Left ventricle myocardium superior (tissue), 1 donor: ENCODE measurements at places on chromosomes 4 and X. TPM values are rescaled to one million over a fixed set of nuclear protein-coding genes. Genes with fewer than 3 reads are reported as not detected.

- DNase-seq: no peak
Observed at GRCh38 chr4:2472187-2472586, 3.3 kb downstream of the RNF4 start.

The CXXC4 gene
- total RNA-seq: 5.0 TPM

GRCh38 chrX:35115205-35115604, 172.6 kb downstream of the FAM47B start:
- no peak for DNase-seq

DNA sequence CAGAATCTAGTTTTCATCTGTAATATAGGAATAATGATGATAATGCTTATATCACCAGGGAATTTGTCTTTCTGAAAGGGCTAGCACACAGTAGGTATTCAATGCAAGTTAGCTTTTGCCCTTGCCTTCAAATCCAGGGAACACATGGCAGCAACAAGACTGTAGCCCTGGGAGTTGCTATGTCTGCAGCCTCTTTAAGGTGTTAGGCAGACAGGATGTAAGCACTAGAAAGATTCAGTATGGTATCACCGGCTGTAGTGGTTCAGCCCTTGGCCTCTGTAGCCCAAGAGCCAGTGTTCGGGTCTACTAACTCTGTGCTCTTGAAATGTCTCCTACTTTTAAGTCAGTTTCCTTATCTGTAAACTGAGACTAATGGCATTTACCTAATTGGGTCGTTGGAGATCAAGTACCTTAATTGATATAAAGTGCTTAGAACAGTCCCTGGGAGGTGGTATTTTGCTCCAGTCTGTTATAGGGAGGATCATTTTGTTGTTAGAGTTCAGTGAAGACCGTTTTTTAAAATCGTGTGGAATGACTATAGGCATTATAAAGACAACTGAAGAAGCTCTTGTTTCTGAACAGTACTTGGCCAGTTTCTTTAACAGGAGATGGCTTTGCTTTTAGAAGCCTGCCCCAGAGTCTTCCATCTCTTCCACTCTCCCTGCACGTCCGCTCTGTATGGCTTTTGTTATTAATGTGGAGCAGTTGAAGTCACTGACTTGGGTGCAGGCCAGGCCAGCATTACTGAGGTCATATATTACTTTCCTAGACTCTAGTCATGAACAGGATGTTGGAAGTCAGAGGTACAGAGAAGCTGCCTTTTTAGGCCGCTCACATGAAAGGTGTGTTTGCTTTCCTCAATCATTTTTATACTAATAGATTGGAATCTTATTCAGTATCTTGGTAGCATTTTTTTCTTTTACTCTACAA, 44.8 kb downstream of the GAB1 start:
- peak; percentile 90 for DNase-seq

DNA sequence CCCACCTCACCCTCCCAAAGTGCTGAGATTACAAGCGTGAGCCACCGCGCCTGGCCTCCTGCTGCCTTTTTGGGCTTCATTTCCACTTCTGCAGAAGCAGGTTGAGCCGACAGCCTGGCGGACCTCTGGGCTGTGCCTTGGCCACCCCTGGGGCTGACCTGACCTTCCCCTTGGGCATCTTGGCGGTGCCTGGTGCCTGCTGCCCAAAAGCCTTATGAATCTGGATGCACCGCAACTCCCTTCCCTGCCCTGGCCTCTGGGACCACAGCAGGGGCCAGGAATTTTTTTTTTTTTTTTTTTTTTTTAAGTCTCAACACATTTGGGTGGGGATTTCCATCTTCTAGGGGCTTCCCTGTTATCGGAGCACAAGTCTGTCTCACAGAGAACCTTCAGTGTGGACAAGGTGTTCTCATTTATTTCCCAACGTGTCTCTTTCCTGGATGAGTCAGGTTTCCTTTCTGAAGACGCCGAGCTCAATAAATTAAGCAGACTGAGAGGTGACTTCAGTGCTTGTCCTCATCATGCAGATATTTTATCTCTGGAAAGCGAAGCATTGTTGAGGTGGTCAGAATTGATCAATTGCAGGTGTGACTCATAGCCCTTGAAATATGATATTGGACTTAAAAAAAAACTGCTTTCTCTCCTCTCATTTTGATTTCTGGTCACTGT, 79.7 kb downstream of the SHROOM2 start:
- DNase-seq: no peak

The PCDH11X gene
- not detected for total RNA-seq

DNA sequence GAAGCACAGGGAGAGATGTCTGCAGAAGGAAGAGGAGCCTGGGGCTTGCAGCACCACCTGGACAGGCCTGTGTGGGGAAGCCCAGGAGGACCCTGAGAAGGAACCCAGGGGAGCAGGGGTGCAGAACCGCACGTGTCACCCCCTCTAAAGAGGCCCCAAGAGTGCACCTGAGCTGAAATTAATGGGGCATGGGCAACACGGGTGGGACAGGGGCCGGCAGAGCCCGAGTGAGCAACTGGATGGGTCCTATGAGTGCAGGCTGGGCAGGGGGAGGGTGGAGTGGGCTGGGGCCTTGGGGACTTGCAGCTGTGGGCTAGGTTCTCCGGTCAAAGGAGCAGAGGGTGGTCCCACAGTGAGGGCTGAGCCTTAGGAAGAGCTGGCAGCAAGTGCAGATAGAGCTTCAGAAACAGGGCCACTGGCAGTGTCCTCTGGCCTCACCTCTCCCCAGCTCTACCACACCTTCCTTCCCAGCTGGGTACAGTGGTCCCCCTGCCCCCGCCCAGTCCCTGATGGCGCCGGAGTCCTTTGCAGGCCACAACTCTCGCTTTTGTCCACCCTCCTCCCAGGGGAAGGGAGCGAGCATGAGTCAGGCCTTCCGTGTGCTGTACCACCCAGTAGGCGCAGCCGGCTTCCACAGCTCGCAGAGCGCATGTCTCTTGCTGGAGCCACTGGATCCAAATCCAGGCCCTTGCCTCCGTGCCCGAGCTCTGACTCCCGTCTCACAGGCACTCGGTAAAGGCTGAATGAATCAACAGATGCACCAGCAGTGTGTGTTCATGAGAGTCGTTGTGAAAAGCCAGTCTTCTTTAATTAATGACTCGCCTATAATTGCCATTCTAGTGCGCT, 131.6 kb downstream of the HMX1 start:
- no peak for DNase-seq

DNA sequence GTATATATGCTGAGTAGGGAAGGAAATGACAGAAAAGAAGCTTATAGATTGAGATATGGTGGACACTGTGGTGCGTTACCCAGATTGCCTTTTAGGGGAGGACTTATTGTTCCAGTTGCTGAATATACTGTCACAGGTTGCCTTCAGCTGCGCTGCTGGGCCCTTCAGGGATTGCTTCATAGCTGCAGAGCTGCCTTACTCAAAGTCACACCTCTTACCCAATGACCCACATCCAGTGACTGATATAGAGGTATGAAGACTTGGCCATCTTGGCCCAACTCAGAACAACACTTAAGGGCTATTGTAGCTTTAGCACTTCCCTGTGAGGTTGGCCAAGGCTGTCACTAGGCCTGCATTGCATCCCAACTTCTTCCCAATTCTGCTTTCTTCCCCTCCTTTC, 63.4 kb upstream of the TMEM164 start:
- no peak for DNase-seq

GRCh38 chr4:88382621-88383020, 4.0 kb downstream of the HERC6 start:
- DNase-seq: no peak

GRCh38 chr4:1695913-1696312, 11.8 kb upstream of the FAM53A start:
- no peak for DNase-seq

DNA sequence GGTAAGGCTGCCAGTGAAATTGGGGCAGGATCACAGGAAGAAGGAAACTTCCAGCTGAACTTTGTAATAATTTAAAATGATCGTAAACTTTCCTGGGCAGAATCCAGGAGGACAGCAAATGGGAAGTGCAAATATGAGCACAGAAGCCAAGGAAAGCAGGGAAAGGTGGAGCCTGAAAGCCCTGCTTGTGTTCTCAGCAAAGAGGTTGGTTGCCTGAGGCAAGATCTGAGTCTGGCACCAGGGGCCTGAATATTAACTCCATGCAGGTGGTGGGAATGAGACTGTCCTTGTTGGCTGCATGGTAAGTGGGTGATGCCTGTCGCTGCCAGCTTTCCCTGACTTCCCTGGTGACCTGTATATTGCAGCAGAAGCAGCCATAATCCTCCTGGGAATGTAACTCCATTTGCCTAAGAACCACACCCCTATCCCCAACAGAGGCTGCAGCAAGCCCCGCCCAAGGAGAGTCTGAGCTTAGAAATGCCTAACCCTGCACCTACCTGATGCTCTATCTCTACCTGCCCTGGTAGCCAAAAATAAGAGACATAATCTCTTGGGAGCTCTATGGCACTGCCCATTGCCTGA, 132.0 kb upstream of the HDX start:
- no peak for DNase-seq

DNA sequence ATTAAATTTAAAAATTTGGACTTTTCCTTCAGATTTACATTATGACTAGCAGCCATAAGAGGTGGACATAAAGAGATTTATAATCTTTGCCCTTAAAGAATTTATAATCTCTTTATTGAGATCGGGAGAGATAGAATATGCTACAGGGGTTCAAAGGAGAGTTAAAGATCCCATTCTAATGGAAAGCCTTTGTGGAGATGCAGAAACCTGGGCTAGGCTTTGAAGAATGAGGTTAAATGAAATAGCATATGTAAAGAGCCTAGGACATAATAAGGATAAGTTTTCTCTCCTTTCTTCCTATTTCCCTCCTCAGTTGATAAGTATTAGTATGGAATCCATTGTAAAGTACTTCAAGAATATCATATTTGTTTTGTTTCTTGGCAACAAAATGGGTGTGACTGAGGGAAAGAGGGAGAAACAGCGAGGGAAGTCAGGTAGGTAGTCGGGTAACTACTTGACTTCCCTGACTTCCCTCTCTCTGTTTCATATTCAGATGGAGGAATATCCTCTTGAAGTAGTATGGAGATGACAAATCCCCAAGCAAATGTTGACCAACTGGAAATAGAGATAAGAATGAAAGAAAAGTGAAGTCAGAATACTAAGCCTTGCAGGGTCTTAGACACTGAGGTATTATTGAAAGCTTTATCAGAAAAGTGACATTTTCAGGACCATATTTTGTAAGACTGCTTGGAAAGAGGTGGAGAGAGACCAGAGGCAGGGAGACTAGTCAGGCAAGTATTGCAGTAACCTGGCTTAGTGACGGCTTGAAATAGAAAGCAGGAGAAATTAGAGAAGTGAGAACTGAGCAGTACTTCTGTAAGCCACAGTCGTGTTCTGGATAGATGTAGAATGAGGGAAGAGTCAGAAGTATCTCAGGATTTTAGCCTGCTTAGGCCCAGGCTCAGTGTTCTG, 82.9 kb downstream of the PDLIM5 start:
- DNase-seq: no peak

DNA sequence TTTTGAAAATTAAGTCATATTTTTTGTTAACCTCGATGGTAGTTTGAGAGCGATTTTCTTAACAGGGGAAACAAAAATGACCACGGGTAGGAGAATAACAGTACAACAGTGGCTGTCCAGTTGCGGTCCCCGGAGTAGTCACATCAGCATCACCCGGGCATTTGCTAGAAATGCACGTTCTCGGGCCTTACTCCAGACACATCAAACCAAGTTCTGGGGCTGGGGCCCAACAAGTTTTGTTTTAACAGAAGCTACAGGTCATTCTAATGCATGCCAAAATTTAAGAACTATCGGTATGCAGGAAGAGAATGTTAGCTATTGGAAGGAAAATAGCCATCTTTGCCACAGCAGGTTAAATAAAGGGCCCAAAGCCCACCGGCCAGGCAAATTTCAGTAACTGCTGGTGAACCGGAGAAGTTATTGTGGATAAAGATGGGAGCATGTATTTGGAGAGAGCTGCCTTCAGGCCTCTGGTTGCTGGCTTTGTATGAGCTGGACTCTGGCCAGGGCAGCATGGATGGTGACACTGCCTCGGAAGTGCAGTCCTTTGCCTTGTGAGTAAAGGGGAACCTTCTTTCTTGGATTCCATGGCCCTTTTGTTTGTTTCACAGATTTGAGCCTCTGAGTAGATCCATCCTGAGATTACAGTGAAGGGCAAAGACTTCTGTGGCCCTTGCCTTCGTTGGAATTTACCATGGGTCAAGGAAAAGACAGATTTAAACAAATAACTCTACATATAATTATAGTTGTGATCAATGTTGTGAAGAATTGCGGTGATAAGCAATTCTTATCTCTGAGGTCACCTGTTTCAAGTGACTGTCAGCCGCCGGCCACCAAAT, 62.1 kb downstream of the TBC1D14 start:
- DNase-seq: peak; percentile 51

GRCh38 chr4:180448306-180448705, 1794.9 kb upstream of the TENM3 start:
- DNase-seq: no peak

- DNase-seq: no peak
Observed at GRCh38 chr4:23040539-23040938, 347.8 kb downstream of the GBA3 start.

DNA sequence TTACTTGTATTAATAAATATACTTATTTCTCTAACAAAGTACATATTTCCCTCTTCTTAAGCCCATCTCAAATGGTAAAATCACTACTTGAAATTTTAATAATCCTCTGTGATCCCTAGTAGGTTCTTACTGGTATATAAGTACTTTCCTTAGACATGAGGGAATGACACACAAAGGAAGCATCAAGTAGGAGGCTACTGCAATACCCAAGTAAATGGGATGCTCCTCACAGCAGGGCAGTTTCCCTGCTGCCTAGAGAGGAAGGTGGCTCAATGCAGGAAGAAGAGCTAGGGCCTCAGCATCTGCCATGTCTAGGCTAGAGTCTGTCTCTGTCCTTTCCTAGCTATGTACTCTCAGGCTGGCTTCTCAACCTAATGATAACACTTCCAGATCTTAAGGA, 122.1 kb upstream of the DIPK2B start:
- DNase-seq: no peak

- DNase-seq: no peak
Observed at GRCh38 chrX:124263743-124264142, 68.7 kb upstream of the TEX13D start.

GRCh38 chr4:153683763-153684181, 308 bp upstream of the TLR2 start:
- no peak for DNase-seq

DNA sequence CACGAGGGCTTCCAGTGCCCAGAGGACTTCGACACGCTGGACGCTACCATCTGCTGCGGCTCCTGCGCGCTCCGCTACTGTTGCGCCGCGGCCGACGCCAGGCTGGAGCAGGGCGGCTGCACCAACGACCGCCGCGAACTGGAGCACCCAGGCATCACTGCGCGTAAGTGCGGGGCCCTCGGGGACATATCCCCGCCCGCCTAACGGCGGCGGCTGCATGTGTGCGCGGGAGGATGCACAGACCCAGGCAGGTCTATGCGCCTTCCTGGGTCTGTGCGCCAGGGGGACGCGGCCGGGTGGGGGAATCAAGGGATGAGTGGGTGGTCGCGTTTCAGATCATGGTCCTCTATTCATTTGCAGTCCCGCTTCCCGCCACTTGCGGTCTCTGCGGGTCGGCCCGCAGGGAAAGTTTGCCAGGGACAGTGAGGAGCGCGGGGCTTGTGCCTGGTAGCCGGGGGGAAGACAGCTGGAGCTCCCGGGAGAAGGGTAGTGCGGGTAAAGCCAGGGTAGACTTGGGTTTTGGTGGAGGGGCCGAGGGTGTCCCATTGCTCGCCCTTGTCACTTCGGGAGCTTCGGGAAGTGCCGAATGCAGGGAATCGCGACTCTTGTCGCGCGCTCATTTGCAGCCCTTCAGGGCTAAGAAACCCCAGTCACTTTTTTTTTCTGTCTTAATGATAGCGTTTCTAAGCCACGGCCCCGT, 1.0 kb downstream of the SHISA3 start:
- DNase-seq: no peak
